Omental fat pad (tissue), 4 donors: ENCODE measurements at places on chromosomes 3 and 15.

- no peak for DNase-seq
Observed at GRCh38 chr3:160815280-160815679, 59.2 kb downstream of the PPM1L start.

DNA sequence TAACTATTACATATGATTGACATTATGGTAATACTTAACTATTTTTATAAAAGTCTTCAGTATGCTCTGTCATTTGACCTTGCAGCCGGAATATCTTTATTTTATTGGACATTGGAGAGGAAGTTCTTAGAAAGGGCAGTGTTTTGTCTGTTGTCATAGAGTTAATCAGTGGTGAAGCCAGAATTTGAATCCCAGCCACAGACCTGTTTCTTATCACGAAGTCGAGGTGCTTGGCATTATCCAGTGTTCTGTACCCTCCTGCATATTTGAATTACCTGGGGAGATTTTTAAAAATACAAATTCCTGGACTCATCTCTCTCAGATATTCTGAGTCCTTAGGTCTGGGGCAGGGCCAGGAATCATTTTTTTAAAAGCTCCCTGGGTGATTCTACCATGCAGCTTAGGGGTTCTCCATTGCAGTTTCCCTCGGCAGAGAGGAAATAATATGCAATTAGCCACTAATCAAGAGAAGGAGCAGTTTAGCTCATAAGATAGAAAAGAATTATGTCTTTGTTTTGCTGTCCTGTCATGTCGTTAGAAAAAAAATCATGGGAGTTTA lies 195.6 kb upstream of the CFAP20DC start:
- no peak for DNase-seq

GRCh38 chr15:96893159-96893906 lies 562.8 kb downstream of the NR2F2 start:
- no peak for DNase-seq

GRCh38 chr15:58918239-58918638 lies 15.2 kb downstream of the SLTM start:
- DNase-seq = no peak

GRCh38 chr15:45126535-45127158 lies 3.0 kb downstream of the DUOXA1 start:
- no peak for DNase-seq

DNA sequence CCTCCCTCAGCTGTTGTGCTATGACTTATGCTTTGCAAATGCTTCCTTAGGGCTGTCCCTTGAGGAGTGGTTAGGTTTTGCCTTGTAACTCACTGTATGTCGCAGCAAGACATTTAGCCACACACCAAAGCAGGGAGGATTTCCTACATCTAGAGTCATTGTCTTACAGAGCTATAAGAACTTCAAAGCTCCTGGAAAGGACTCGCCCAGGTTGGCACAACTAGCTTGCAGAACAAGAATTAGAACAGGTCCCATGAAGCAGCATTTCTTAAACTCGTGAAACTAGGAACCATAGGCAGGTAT lies 19.4 kb upstream of the ACAP2 start:
- DNase-seq = no peak

DNA sequence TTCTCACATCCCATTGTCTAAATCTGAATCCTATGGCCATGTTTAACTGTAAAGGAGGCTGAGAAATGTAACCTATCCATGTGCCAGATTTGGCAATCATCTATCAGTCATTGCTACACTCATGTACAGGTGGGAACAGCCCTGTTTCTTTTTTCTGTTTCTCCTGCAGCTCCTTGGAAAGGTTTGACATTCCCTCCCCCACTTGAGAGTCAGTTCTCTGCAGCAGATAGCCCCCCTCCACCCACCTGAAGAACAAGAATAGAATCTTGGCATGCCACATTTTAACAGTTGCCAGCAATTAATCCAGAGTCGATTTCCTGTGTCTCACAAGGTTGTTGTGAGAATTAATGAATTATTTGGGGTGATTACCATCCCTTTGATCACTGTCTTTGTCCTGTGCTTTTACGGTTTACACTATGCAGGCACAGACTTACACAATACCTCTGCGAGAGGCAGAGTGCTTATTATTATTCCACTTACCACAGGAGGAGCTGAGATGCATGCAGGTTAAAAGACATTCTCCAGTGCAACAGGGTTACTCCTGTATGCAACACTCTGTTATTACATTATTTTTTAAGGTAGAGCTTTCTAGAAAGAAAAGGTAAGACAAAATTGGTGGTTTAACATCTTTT lies 351.0 kb upstream of the THRB start:
- no peak for DNase-seq

GRCh38 chr3:42739401-42740158 lies 33.5 kb downstream of the CCDC13 start:
- no peak for DNase-seq

DNA sequence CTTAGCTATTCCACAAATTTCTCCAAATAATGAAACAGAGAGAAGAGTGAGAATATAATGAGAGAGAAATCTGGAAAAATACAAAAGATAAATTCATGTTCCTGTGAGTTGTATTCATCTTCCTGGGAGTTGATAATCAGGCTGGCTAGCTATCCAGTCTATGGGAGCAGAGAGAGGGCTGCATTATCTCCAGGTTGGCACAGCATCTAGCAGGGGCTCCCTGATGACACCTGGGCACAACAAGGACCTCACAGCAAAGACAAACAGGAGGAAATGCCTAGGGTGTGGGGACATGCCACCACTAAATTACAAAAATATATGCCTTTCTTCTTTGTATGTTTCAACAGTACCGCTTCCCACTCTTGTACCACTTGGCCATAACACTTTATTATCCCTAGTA lies 1.9 kb downstream of the EHD4 start:
- DNase-seq = no peak

DNA sequence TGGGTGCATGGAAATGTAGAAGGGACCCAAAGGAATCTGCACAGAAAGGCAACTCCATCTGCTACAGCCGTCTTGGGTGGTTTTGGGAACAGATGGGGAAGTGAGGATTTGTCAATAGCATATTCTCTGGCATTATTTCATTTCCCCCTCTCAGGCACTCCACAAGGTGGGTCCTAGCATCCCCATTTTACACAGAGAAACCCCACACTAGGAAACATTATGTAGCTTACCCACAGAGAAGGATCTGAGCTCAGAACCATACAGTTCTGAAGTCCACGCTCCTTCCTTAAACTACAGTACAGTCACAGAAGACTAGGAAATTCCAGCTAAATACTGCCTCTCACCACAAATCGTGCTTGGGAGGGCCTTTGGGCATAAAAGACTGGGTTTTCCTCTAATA lies 61.2 kb upstream of the CTNNB1 start:
- DNase-seq = no peak

- DNase-seq = no peak
Observed at GRCh38 chr15:77004189-77004588, 9.3 kb downstream of the PSTPIP1 start.

GRCh38 chr15:86036243-86036642 lies 43.4 kb upstream of the AGBL1 start:
- DNase-seq = no peak

DNA sequence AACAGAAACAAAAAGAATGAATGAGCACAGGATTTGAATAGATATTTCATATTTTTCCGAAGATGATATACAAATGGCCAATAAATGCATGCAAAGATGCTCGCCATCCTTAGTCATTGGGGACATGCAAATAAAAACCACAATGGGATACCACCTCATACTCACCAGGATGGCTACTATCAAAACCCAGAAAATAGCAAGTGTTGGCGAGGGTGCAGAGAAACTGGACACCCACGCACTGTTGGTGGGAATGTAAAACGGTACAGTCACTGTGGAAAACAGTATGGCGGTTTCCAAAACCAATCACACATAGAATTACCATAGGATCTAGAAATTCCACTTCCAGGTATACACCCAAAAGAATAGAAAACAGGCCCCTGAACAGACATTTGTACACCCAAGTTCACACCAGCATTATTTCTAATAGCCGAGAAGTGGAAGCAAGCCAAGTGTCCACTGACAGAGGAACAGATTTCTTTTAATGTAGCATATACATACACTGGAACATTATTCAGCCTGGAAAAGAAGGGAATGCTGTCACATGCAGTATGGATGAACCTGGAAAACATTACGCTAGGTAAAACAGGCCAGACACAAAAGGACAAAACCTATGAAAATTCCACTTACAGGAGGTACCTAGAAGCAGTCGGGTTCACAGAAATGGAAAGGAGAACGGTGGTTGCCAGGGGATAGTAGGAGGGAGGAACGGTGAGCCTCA lies 3.6 kb downstream of the RNF168 start:
- no peak for DNase-seq

DNA sequence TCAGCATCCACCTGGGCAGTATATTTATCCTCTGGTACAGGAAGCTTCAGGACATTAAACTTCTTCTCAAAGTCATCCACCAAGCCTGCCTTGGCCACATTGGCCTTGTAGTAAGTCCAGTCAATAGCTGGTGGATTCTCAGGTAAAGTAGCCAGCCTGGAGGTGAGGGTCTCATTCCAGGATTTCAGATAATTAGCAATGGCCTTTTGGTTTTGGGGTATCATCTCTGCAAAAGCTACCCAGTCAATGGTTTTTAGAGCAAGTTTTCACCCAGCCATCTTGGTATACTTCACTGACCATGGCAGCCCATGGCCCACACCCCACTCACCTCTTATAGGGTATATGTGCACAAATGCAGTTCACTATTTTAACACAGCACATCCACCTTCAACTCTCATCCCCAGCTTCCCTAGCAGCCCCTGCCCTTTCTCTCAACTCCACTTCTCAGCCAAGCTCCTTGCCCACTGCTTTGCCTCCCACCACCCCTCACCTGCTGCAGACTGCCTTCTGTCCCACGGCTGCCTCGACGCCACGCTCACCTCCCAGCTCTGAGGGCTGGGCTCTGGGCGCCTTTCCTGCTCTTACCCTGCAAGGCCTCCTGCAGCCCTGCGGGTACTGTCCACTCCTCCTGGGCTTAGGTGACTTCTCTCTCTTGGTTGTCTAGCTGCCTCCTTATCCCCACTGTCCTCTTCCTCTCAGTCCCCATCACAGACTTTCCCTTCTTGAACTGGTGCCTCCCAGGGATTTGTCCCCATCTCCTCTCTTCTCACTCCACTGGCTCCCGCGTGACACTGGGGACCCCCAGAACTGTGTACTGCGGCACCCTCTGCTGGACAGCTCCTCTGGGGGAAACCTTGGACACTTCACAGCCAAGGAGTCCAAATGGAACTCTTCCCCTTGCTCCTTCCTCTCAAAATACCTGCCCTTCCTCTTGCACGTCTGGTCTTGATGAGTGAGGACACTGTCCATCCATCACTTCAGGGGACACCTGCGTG lies 1.7 kb upstream of the TGM5 start:
- DNase-seq = no peak

- no peak for DNase-seq
Observed at GRCh38 chr3:69411346-69411745, 25.5 kb upstream of the FRMD4B start.

- DNase-seq = no peak
Observed at GRCh38 chr3:33789183-33789954, 9.1 kb upstream of the PDCD6IP start.

DNA sequence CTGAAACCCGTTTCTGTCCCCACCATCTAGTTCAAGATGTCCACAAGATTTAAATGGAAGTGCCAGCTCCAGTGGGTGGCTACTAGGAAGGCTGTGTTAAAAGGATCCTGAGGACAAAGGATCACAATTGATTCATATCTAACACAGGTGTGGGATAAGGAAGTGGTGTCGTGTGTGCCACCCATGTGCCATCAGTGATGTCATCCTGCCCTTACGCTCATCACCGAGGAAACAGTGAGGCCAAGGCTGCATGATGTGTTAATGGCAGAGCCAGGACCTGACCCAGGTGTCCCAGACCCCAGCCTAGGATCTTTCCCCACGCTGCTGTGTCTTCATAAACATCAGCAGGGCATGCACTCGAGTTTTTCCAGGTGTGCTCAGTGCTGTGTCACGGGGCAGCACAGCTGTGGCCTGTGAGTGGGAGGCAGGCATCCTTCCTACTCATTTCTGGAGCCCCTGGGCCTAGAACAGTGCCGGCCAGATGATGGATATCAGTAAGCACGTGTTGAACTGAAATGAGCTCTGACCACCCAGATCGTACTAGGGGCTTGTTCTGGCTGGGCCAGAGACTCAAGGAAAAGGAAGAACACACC lies 10.6 kb upstream of the TGM5 start:
- DNase-seq = no peak

GRCh38 chr3:54870423-54870822 lies 57.4 kb downstream of the LRTM1 start:
- no peak for DNase-seq

DNA sequence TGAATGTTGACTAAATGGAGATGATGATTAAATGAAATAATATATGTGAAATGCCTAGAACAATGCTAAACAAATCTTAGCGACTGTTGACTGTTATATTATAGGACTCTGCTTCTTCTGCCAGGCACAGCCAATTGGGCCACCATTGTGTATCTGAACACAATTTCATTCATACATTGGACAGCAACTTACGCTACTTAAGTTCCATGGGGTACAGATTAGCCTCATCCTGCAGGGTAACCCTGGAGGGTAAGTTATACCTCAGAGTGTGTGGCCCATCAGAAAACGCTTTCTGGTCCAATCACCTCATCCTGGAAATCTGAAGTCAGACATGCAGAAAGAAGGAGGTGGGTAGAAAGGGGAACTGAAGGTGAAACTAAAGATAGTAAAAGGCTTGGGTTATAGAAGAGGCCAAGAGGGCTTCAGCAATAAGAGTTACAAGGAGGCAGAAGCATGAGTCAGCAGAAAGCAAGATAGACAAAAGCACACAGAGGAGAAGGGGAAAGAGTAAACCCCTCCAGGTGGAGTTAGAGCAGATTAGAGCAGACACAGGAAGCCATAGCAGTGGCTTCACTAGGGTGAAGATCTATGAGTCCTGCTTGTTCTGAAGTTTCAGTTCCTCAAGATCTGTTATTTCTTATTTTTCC lies 119.3 kb upstream of the SLC24A5 start:
- no peak for DNase-seq

GRCh38 chr3:11543141-11543947 lies 100.4 kb downstream of the VGLL4 start:
- no peak for DNase-seq

GRCh38 chr3:37492977-37493471 lies 318.6 kb upstream of the LRRFIP2 start:
- no peak for DNase-seq

GRCh38 chr3:46888705-46889104 lies 11.2 kb downstream of the PTH1R start:
- no peak for DNase-seq

- no peak for DNase-seq
Observed at GRCh38 chr3:5258526-5258925, 71.0 kb downstream of the EDEM1 start.

GRCh38 chr15:52183562-52184173 lies 7.5 kb downstream of the GNB5 start:
- DNase-seq = no peak

DNA sequence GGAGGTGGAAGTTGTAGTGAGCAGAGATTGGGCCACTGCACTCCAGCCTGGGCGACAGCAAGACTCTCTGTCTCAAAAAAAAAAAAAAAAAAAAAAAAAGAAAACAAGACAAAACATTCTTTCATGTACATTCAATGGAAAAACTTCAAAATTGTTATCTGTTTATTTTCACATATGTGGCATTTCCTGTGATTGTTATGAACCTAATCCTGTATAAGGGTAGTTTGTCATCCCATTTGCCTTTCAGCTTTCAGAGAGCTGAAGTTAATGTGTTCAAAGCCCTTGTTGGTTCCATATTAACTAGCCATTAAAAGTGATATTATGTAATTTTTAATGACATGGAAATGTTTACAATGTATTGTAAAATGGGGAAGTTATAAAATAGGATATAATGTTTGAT lies 17.3 kb upstream of the NCK1 start:
- DNase-seq = no peak

GRCh38 chr15:61476741-61477140 lies 247.6 kb upstream of the RORA start:
- DNase-seq = no peak

GRCh38 chr3:100227511-100227921 lies 33.3 kb upstream of the TBC1D23 start:
- DNase-seq = no peak
